ENCODE measurements at places on chromosomes 1 and 21.

- no peak for DNase-seq
Measured at GRCh38 chr1:76021846-76022245, 52.7 kb upstream of the ST6GALNAC3 start.

DNA sequence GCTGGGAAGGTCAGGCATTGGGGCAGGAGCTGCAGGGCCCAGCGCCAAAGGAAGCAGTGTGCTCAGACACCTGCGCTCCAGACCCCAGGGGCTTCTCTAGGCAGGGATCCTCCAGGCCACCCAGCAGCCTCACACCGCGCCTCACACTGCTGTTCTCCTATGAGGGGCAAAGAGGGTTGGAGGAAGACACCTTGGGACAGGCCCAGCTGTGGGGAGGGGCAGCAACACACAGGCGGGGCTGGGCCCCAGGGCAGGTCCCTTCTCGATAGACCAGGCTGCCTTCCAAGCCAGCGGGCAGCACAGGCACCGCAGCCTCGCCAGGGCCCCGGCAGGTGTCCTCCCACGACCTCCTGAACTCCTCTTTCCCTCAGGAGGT lies 20.7 kb upstream of the PRSS38 start:
- DNase-seq = no peak

DNA sequence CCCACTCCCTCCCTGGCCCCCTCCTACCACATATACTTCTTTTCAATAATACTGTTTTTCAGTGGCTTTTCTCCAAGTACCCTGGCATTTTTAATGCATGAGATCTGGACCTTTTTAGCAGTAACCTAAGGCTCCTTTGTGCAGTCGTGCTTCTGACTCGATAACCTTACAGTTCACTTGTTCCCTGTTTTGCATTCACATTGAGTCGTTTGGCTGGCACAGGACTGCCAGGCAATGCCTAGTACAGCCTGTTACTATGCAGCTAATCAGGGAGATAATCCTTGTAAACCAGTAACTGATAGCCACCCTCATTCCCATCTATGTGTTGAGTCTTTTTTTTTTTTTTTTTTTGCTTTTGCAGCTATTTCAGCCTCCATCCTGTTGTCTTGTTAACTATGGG lies 3.7 kb downstream of the ATP1B1 start:
- peak; percentile 44 for DNase-seq

DNA sequence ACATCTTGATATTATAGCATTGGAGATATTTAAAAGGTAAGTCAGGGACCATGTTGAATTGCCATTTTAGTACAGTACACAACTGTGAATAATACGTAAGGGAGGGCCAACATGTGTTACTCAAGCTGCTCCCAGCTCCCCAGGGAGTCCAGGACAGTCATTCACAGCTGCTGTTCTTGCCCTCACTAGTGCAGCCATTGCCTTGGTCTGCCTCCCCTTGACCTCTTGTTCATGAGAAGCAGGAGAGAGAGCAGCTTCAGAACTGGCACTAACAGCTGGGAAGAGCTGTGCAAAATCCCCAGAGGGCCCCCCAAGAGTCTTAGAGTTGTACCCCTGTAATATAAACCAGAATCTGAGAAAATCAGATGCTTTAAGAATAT lies 16.4 kb downstream of the TCEANC2 start:
- DNase-seq = no peak

- peak; percentile 53 for DNase-seq
Measured at GRCh38 chr1:193730017-193730416, 543.6 kb upstream of the B3GALT2 start.

- no peak for DNase-seq
Measured at GRCh38 chr1:217929213-217929885, 298.2 kb downstream of the SPATA17 start.

DNA sequence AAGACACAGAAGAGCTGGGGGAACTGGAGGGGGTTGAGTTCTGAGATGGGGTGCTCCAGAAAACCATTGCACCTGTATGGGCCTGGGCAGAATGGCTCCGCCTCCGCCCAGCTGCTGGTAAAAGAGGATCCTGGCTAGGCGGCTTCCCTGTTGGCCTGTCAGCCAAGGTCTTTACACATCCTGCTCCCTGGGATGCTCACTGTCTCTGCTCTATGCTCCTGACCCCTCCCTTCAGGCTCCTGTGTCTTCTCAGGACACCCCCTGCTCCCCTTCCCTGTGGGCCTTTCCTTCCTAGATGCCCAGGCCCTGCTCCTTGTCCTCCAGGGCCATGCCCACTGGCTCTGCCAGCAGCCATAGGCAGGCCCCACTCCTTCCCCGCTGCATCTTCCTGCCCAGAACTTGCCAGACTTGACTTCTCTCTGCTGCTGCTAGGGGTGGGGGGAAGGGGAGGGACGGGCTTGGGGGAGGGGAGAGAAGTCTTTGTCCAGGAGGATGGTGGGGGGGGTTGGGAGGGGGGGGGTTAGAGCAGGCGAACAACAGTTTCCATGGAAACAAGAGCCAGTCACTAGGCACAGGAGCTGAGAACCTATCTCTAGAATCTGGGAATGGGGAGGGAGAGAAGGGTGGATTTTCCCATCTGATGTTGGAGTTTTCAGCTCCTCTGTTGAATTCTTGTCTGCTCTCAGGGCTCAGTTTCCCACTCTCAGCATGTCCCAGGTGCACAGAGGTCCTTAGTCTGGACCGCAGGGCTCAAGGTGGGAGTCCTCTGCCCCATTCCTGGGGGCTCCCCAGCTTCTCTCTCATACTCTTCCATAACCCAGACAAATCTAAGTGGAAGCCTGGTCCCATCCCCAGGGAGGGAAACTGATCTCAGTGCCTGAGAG lies 10.6 kb downstream of the CELSR2 start:
- no peak for DNase-seq

DNA sequence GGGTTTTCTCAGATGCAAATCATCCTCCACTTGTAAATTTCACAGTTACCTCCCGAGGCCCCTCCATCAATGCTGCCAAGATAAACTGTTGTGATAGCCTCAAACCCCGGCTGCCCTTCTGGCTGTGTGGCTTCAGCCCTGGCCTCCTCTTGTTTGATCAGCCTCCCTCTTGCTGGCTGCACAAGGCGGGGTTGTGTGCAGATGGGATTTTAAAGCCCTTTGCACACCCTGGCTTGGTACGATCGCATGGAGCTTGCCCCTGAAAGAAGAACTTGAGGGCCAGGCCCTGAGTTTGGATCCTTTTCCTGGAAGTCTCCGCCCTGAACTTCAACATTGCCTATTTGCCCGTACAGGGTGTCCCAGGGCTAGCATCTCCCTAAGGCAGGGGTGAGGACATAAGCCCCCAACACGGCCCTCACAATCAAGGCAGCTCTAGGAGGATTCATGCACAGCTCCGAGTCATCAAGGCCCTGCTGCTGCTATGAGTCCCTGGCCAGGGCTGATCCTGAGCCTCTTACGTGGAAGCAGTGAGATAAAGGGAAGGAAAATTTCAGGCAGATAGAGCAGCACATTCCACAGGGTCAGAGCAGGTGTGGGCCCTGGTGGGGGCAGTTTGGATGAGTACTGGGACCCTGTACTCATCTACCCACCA lies 181.2 kb upstream of the VAMP3 start:
- DNase-seq = no peak

- DNase-seq = peak; percentile 40
Measured at GRCh38 chr1:193537266-193538002, 351.0 kb upstream of the B3GALT2 start.

DNA sequence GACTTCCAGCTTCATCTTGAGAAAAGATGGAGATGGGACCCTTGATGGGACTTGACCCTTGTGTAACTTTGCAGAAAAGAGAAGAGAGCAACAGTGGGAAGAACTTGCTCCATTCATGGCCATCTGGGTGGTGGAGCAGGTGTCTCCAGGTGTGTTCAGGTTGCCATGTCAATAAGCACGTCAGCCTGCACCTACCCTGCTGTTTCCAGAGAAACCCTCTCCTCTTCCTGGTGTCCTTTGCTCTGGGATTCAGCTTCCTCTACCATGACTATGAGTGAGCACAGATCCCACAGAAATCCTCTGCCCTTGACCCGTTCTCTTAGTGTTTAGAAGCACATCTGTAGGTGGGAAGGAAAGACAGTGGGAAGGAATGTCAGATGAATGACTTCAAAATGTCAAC lies 21.8 kb upstream of the OTUD3 start:
- DNase-seq = no peak

DNA sequence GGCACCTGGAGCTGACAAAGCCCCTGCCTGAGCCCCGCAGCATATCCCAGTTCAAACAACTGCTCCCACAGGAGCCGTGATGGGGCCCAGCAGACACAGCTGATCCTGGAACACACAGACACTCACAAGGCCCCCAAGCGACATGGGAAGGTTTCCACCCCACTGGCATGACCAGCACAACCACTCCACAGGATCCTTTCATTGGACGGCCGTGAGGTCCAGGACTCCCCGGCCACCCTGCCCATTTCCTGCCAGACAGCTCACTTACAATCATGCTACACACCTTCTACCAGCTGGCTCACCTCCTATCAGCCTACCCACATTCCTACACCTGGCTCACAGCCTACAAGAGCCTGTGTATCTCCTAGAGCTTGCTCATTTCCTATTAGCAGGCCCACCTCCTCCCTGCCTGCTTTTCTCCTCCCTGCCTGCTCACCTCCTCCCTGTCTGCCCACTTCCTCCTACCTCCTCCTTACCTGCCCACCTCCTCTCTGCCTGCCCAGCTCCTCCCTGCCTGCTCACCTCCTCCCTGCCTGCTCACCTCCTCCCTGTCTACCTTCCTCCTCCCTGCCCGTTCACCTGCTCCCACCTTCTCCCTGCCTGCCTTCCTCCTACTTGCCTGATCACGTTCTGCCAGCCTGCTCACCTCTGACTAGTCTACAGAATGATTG lies 73.9 kb downstream of the MATN1 start:
- peak; percentile 38 for DNase-seq

DNA sequence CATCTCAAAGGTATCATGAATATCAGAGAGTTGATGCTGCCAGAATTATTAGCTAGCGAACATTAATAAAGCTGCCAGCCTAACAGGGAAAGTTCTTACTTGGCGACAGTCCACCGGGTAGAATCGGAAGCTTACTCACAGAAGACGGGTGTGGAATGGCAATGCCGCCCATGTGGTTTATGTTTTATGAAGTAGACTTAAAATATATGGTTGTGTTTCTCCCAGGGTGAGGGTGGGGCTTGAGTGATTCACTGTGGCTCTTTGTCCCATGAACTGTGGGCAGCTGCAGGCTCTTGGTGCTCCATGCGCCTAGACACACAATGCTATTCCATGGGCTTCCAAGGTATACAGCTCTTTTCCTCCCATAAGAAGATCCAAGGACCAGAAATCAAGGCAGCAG lies 162.7 kb downstream of the PIGK start:
- peak; percentile 41 for DNase-seq

DNA sequence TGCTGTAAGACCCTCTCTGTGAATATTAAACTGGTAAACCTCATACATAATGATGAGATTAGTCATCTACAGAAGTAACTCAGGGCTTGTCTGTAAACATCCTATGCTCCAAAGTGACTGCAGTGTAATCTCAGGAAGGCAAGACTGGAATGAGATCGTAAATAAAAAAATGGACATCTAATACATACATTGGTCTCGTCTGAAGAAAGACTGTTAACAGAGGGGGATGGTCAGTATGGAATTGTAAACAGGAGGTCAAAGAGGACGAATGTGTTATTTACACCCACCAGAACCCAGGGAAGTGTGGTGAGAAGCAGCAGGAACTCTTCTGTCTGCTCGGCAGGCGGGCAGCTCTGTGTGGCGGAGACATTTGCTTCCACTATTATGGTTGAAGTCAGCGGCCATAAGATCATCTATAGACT lies 51.4 kb downstream of the DISC1 start:
- DNase-seq = peak; percentile 70

- DNase-seq = peak; percentile 42
Measured at GRCh38 chr21:15682977-15683376, 46.8 kb upstream of the USP25 start.

DNA sequence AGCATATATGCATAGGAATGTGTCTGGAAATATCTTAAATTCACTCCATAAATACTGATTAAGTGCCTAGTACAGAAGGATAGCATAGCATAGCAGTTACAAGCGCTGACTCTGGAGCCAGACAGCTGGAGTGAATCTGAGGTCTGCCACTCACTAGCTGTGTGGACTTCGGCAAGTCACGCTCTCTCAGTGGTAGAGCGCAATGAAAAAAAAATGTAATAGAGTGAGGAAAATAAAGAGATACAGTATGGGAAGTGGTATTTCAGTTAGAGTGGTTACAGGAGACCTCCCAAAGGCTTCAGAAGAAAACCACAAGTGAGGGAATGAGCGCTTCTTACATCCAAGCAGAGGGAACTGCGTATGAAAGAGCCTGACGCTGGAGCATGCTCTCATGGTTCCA lies 338.9 kb upstream of the PRMT6 start:
- DNase-seq = no peak

GRCh38 chr1:240722788-240723187 lies 110.8 kb upstream of the GREM2 start:
- DNase-seq = no peak
